ENCODE measurements at places on chromosomes 7 and 10.
A peak's percentile ranks its signal among the peaks of the same experiment; 100 is the strongest.

- no peak for DNase-seq
These were observed 45.9 kb upstream of the PAPSS2 start for GRCh38 chr10:87613751-87614150.

DNA sequence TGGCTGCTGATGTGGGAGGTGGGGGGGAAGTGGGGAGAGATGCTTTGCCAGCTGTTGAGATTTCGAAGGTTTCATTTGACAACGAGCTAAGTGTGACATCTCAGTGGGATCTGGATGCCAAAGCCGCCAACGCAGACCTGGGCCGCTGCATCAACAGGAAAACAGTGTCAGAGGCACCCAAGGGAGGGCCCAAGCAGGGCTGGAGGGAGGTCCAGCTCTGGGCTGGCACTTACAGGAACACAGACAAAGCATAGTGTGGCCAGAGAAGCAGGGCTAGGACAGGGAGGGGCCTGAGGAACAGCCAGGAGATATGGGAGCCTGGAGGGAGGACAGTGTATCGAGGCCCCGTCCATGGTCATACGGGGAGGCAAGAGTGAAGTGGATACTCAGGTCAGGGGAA lies 73.1 kb downstream of the GTF2IRD1 start:
- no peak for DNase-seq

DNA sequence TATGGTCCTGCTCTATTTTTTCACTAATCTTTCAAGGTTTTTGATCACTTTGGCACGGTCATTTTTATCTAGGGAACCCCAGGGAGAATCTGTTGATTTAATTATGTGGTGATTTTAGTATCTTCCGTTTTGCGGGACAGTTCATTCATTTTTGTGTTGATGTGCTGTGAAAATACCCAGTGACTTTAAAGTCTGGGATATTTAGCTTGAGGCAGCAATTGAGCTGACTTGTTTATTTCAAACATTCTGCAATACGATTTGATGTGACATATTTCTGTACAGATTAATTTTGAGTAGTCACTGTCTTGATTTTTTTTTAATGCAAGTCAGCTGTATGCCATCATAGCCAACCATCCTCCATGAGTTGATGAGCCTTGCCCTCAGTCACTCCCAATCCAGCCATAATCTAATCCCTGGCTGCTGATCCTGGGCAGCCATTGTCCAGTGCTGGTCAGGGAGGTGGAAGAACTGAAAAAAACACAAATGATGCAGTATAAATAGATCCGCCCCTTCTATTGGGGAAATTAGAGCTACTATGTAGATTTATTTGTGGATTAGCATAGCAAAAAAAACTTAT lies 183.4 kb downstream of the CCSER2 start:
- no peak for DNase-seq

DNA sequence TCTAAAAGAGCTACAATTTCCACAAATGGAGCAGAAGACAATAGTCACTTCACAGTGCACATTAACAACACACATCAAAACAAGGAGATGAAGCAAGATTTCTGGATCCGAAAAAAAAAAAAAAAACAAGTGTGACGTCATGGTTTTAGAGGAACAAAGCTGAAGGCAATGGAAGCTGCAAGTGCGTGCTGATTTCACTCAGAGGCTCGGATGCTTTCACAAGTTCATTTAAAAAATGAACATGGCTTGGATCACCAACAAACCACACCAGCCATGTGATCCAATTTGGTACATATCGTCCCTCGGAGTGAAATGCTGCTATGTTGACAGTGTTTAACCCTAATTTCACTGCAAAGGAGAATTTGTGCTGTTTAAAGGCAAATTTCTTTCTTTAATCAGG lies 337.0 kb upstream of the PRKCQ start:
- DNase-seq = no peak

DNA sequence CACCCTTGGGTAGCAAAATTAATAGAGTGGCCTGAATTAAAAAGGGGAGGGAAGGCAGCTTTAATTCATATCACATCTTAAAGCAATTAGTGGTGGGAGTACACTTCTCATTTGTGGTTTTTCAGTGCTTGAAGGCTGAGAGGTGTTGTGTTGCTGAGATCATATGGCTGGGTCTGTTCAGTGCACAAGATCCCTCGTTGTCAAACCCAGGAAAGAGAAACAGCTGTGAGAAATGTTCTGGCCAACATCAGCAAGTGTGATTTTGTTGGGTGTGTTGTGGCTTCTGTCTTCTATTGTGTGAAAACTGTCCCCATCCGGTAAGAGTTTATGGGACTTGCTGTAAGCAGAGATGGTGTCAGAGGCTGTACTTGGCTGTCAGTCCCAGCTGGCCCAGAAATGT lies 197.9 kb upstream of the BMPER start:
- no peak for DNase-seq

DNA sequence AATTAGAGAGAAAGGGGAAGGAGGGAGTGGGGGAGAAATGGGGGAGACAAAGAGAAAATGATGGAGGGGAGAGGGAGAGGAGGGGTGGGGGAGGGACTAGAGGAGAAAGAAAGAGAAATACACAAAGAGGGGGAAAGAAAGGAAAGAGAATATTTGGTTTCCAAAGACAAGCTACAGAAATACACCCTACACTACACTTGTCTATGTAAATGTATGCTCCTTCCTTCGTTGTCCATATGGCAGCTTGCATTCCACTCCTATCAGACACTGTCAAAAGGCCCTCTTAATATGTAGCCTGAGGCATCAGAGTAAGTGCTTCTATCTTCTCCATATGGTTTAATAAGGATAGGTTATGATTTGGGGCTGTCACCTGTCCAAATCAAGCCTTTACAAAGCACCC lies 92.8 kb upstream of the FEZF1 start:
- DNase-seq = no peak

DNA sequence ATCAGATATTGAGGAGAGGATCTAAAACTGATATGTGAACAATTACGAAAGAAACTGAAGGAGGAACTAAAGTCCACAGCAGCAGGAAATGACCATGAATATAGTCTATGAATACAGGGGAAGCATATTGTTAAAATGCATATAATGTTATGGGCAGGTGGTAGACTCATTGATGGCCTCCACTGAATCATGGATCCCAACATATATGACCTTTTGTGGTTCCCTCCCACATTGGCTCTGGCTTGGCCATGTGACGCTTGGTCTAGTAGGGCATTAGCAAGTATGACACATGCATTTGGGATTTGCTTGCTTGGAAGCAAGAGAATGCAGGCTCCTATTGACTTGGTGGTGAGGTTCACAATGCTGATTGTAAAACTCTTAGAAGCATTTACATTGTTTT lies 55.2 kb upstream of the RAB18 start:
- no peak for DNase-seq

DNA sequence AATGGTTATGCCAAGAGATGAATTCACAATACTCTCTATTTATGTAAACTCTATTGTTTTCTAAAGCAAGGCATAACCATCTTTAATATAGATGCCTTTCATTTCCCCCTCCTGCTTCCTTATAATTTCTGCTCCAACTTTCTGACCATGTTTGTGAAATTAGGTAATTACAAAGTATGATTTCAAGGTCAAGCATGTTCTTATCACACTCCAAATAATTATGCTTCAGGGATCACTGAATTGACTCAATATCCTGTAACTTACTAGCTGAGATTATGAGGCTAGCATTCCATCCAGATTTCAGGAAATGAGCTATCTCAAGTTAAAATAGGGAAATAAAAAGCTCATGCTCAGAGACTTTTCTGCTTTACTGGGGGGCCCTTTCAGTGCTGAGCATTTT lies 655.9 kb upstream of the IGFBP3 start:
- DNase-seq = no peak

GRCh38 chr10:3892440-3893425 lies 107.7 kb upstream of the KLF6 start:
- DNase-seq = peak; percentile 80

DNA sequence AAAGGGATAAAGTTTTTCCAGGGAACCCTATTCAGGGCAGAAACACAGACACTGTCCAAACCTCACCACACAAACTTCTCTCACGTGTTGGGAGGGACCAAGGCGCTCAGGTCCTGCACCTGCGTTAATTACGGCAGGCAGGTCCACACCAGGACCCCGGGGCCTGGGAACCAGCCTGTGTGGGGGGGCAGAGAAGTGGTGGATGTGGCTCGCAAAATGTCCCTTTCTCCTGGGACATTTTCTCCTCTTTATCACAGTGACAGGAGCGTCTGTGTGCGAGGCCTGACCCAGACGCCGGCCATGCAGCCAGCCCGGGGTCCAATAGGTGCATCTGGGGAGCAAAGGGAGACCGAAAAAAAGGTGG lies 73.4 kb upstream of the ZNF722 start:
- DNase-seq = no peak

GRCh38 chr7:121046893-121047468 lies 58.5 kb downstream of the CPED1 start:
- DNase-seq = no peak

GRCh38 chr10:132174237-132174636 lies 12.5 kb upstream of the DPYSL4 start:
- DNase-seq = no peak

DNA sequence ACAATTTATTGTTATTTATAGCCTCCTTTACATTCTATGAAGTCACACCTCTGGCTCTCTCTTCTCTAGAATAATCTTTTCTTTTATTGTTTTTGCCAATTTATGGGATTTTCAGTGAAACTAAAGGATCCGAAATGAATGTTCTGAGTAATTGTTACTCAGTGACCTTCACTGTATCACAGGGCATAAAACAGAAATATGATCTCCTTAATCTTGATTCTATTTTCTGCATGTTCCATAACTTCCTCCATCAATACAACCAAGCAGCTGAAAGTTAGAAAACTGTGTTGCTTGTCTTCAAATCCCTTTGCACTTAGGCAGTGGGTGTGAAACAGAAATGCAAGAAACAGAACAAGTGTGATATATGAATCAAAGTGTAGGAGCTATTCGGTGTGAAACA lies 57.4 kb upstream of the FERD3L start:
- no peak for DNase-seq

DNA sequence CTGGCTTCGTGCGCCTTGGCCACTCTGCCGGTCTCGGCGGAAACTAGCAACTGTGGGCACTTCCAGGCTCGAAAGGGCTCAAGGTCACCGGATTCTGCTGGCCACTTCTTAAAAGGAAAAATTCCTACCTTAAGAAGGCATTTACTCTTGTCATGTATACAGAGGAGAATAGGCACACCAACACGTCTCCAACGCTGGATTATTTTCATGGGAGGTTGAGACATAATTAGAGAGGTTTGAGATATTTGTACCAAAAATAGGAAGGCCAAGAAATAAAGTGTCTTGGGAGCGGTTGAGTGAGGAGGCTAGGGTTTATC lies 4.5 kb upstream of the CYP26A1 start:
- no peak for DNase-seq

GRCh38 chr10:10657139-10657760 lies 360.4 kb upstream of the CELF2 start:
- DNase-seq = no peak

GRCh38 chr7:135684136-135684535 lies 21.8 kb downstream of the STMP1 start:
- DNase-seq = no peak

GRCh38 chr7:18320971-18321567 lies 174.5 kb upstream of the HDAC9 start:
- no peak for DNase-seq

Data from CD4-positive, alpha-beta memory T cell (primary cell).